Stimulated activated CD8-positive, alpha-beta memory T cell treated with anti-CD3 and anti-CD28 coated beads, Interleukin-15, amount 100 ng/mL, for 1 hour (primary cell): ENCODE measurements at places on chromosomes 7 and 10.
A peak's percentile ranks its signal among the peaks of the same experiment; 100 is the strongest.

DNA sequence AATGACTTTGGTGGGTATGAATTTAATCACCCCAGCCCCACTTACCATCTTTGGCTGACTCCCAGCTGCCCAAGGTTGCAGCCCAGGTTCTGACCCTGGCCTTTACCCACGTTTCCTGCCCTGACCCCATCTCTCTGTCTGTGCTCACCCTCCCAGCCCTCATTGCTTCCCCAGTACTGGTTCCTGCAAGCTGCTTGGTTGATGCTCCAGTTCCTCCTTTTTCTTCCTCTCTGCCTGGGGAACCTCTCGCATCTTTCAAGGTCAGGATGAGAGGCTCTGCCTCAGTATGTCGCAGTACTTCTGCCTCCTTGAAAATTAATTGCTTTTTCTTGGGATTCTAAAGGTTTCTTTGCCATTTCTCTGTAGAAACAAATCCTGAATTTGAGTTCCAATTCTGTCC is 263.8 kb upstream of the ZNF32 start:
- no peak for DNase-seq

GRCh38 chr10:26855186-26855585 is 5.6 kb downstream of the ABI1 start:
- no peak for DNase-seq

DNA sequence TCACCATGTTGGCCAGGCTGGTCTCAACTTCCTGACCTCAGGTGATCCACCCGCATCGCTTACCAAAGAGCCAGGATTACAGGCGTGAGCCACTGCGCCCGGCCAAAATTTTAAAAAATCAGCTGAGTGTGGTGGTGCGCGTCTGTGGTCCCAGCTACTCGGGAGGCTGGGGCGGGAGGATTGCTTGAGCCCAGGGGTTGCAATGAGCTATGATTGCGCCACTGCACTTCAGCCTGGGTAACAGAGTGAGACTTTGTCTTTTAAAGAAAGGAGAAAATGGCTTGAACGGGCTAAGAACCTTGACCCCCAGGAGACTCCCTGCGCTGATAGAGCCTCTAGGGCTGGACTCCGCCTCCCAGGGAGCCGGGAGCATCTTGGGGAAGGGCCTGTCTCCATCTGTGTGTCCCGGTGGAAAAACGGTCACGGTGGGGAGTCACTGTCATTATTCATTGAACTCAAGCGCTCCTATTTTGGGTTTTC is 760 bp upstream of the KCTD7 start:
- no peak for DNase-seq

- DNase-seq: no peak
These were observed 578 bp downstream of the CACUL1 start for GRCh38 chr10:118754229-118754555.

- peak; percentile 60 for DNase-seq
These were observed 144.4 kb downstream of the DYNC1I1 start for GRCh38 chr7:95916573-95917297.
